ENCODE measurements at places on chromosomes 11 and 22.

GRCh38 chr22:39624501-39624821 is 53.9 kb downstream of the CACNA1I start:
- DNase-seq = no peak

DNA sequence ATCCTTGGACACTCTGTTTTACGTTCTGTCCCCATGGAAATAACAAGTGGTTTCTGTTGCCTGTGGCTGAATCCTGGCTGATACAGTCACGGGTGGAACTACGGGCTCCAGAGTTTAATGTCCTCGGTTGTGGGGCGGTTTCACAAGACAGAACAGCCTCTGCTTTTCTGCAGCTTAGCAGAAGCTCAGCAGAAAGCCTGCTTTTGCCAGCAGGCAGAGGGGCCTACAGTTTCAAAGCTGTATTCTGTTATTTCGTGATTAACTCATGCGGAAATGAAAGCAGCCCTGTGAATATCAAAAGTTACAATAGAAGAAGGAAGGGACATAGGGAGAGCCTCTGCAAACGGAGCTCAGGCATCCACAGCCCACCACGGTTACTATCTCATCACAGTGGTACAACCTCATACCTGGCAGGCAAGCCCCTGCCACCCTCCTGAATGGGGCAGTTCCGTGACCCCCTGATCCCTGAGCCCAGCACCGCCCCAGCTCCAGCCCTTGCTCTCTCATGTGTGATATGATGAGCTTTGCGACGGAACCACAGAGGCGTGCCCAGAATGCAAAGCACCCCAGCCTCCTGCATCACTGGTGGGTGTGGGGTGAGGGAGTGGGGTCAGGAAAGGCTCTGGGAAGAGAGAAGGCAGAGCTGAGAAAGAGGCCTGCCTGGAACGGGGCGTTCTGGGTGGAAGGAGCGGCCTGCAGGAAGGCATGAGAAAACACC is 360.6 kb downstream of the BRD1 start:
- peak; percentile 91 for DNase-seq

DNA sequence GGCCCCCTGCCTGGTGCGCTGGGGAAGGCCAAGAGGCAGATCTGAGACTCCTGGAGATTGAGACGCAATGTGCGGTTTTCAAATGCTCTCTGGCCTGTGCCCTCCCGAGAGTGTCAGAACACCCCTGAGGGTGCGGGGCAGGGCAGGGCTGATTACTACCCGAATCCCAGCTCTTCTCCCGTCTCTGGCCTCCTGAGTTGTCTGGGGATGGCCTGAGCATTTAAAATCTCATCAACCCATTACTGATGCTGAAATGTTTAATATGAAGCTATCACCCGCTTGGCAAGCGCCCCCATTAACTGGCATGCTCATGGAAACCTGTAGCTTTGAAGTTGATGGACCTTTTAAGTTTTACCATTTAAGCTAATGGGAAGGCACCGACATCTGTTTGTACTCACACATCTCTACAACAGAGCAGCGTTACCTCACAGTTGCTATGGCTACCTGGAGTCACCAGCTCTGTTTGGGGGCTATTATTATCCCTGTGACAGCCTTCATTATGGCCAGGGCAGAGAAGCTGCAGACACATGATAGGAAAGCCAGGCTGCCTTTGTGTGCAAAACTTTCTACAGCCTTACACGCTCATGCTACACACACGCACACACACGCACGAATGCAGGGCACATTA is 3.6 kb upstream of the MB start:
- DNase-seq = peak; percentile 52

DNA sequence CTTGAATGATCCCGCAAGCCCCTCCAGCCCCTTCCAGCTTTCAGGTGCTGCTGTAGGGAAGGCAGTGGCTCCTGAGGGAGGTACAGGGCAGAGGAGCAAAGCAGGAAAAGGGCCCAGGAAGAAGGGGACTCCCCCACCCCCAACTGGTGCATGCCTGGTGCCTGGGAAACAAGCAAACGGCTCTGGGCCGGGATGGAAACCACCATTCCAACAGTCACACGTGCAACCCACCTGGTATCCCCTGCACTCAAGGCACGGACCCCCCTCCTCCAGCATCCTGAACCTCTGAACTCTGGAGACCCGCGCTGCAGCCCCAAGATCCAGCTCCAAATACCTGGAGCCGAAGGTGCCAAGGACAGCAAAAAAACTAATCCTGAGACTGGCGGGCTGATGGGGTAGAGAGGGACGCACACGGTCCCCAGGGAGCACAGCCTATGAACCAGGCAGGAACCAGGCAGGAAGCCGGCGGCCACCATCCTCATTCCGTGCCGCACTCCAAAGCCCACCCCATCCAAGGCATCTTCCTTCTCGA is 537 bp downstream of the SCN4B start:
- DNase-seq = no peak

- DNase-seq = no peak
These were observed 2.6 kb downstream of the LMO2 start for GRCh38 chr11:33889296-33889695.

GRCh38 chr11:1208394-1209261 is 14.2 kb upstream of the MUC5B start:
- DNase-seq = no peak

GRCh38 chr11:45267052-45267451 is 19.1 kb downstream of the SYT13 start:
- no peak for DNase-seq

DNA sequence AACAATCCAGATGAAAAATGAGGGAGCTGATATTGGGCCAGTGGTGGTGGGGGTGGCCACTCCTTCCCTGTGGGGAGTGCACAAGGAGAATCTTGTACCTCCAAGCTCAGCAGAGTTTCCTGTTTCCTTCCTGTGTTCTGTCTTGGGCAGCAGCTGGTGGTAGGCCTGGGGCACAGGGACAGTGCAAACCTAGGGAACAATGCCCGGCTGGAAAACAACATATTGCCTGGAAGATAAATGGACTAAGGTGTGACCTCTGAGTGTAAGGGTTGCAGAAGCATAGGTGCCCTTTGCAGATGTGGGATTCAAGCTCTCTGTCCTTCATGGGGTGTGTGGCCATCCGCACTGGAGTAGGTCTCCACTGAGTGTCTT is 5.8 kb upstream of the JAM3 start:
- no peak for DNase-seq

- no peak for DNase-seq
These were observed 510 bp downstream of the PPME1 start for GRCh38 chr11:74171630-74171968.

- no peak for DNase-seq
These were observed 95.9 kb downstream of the FBXO7 start for GRCh38 chr22:32570501-32570900.

GRCh38 chr11:95608093-95608492 is 181.5 kb downstream of the FAM76B start:
- no peak for DNase-seq

- no peak for DNase-seq
These were observed 3.5 kb downstream of the HTR3B start for GRCh38 chr11:113908098-113908497.

GRCh38 chr11:18650859-18651557 is 16.9 kb upstream of the SPTY2D1 start:
- peak; percentile 22 for DNase-seq

GRCh38 chr11:68581439-68581838 is 102.9 kb upstream of the GAL start:
- no peak for DNase-seq

- no peak for DNase-seq
These were observed 20.6 kb upstream of the POLA2 start for GRCh38 chr11:65241134-65241533.

DNA sequence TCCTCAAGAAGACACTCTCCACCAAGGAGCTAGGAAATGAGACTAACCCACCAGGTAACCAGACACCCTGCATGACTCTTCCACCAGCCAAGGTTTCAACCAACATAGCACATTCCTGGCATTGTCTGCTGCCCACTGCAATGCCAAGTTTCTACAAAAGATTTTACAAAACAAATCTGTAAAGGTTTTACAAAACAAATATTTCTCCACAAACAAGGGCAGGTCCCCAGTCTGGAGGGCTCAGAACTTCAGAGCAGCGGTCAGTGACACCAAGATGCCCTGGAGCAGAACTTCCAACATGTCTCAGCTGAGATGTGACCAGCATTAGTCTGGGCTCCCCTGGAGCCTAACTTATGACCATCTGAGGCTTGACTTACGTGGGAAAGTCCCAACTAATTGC is 14.0 kb downstream of the GALNT18 start:
- no peak for DNase-seq

DNA sequence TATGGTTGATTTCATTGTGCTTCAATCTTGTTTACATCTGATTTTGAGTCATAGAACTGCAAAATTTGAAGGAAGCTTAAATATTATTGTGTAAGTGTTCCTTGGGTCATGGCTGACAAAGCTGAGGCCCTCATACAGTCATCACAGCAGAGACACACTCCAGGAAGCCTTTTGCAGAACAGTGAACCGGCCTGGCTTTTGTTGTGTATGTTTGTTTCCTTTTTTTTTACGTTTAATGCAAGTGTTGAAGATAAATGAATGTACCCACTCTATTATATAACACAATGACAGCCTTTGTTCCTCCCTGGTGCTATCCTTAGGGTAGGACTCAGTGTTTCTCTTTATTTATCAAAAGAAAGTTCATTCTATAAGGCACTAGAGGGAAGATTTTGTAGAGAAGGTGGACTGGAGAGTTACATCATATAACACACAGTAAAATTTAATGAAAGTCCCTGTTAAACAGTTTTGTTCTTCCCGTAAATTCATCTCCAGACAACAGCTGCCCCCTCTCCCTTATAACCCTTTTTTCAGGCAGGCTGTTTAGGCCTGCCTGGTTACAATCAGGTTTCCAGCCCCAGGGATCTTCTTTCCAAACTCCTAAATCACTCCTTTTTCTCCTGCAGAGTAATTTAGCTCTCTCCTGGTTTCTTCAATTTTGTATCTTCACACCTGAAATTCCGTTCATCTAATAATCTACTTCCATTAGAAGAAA is 34.3 kb upstream of the CSTF3 start:
- no peak for DNase-seq

DNA sequence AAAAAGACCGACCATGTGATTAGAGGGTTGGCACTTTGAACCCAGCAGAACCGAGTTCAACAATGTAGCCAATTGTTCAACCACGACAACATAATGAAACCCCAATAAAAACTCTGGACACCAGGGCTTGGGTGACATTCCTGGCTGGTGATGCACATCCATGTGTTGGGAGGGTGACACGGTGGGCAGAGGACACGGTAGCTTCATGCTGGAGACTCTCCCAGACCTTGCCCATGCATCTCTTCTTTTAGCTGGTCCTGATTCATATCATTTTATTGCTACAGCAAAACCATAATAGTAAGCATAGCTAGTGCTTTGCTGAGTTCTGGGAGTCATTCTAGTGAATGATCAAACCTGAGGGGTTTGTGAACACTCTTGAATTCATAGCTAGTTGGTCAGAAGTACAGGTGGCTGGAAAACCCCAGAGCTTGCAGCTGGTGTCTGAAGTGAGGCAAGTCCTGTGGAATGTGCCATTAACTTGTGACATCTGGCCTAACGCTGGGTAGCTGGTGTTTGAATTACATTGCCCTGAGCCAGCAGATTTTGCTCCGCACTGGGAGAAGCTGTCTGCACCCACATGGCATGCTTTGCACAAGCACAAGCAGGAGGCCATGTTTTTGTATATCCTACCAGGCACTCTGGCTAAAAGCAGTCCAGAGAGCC is 14.0 kb downstream of the RPUSD4 start:
- no peak for DNase-seq

DNA sequence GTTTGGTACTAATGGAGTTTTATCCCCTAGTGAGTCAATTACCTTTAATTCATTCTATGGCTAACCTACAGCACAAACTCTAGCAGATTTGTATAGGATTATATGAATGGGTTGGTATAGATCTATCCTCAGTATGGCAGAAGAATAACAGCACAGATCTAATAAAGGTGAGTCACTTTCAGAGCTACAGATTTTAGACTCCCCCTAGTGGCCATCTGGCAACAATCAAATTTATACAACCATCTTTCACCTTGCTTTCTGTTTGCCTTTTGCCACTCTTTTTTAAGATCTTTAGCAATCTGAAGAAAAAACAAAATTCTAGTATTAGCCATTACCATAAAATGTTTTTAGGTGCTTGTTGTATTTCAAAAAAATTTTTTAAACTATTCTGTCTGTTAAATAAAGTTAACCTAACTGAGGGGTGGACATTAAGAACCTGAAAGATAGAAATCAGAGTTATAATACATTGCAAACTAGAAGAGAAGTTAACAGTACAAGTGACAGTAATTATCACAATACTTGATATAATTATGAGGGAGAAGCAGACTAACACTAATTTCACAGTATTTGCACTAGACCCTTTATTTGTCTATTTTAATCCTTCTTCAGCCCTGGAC is 25.8 kb downstream of the DDIAS start:
- DNase-seq = peak; percentile 41

DNA sequence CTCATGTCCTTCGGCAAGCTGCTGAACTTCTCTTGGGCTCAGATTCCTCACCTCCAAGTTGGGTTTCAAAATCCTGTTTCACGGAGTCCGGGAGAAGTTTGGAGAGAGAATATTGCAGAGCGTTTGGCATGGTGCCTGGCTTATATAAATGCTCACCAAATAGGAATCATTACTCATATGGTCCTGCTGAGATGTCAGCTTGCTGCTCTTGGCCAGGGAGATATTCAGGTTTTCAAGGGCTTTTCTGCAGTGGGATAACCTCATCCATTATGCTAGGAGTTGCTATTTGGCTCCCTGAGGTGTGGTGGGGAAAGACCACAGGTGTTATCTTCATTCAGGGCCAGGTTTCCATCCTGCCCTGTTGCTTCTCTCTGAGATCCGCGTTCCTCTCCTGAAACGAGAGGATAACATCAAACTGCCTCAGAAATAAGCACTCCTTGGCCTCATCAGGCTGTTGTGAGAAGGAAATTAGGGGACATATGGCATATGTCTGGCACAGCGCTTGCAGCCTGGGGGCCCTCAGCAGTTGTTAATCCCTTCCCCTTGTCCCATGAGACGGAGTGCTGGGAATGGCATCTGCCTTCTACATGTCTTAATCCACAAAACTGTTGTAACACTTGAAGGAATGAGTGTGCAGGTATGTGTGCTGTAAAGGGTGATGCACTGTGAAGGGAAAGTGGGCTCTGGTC is 29.9 kb upstream of the ACER3 start:
- DNase-seq = peak; percentile 49

DNA sequence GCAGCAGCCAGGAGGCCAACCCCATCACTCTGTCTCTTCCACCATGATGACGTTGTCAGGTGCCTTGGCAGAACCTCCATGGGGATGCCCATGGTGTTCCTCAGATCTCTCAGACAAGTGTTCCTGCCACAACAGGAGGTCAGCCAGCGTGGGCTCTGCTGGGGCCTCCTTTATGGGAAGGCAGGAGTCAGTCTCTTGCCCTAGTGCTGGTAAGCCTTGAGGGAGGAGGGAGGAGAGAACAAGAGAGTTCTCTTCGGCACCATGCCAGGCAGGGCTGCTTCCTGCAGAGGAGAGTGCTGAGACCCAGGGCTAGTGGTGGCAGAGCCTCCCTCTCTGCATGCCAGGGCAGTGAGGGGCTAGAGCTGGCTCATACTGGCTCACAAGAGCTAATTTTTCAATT is 32.5 kb downstream of the GNAZ start:
- DNase-seq = no peak

DNA sequence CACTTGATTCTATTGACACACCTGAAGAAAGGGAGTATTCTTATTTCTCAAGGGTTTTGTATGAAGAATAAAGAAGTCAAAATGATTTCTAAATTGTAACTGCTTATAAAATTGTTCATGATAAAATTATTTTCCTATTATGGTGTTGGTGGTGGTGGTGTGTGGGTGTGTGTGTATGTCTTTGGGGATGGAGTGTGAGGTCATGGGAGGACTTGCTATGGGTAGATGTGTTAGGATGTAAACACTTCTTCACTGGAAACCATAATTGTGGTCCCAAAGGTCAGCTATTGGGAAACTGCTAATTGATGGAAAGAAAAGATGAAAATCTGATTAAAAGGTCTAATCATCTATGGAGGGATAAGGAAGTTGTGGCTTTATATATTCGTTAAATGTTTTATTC is 5.1 kb downstream of the TRIM22 start:
- no peak for DNase-seq

Data from umbilical cord (tissue), 2 donors.